ENCODE measurements at places on chromosomes 16 and 17.

DNA sequence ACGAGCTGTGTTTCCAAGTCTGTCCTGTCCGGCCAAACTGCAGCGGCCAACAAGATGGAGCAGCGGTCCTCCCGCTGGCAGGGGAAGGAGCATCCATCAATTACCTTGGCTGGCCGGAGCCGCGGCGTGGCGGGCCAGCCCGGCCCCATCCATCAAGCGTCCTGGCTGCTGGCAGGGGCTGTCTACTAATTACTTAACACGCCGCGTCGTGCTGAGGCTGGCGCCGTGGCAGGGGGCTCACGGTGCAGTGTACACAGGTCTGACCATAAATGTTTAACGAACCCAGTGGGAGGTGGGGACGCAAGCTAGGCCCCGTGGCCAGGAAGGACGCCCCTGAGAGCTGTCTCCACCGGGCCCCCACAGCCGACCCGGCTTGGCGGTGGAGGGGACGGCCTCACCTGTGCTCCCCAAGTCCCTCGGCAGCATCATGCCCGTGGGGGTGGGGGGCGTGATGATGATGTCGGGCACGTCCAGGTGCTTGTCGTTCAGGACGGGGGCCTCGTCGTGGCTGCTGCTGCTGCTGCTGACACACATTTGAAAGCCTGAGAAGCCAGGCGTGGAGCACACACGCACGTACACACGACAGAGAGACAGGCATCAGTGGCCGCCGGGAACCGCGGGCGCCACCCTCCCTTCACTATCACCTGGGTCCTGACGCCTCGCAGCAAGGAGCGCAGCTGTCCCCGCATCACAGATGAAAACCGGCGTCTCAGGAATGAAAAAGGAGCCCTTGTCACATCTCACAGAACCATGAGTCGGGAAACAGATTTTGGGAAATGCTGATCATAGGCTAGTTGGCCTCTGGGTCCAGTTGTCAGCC, 21.2 kb upstream of the GINS2 start:
- DNase-seq = no peak

DNA sequence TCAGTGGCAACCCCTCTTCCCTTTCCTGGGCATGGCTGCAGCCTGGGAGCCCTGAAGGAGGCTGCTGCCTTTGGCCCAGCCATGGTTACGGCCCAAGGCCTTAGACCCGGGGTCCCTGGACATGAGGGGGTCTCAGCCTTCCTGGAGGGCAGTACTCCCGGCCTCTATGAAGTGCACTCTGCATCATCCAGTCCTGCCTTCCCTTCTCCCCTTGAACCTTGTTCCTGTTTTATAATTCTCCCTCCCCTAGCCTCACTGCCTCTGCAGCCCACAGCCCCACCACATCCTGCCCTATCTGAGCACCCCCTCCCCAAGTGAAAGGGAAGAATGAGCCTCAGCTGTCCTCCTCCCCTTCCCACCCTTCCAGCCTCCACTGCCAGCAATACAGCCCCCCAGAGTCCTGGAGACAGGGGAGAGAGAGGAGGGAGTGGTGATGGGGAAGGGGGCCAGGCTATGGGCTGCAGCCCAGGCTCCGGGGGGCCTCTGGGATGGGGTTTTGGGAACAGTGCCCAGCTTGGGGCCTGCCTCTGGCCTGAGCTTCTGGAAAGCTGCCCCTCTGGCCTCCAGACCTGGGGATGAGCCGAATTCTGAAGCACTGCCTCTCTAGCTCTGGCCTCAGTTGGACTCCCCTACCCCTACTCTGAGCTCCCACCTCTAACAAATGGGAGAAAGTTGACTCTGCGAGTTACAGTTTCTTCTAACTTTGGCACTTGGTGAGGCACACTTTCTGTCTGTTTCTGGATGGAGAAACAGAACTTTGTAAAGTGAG, 7.6 kb downstream of the CCR7 start:
- DNase-seq = no peak

DNA sequence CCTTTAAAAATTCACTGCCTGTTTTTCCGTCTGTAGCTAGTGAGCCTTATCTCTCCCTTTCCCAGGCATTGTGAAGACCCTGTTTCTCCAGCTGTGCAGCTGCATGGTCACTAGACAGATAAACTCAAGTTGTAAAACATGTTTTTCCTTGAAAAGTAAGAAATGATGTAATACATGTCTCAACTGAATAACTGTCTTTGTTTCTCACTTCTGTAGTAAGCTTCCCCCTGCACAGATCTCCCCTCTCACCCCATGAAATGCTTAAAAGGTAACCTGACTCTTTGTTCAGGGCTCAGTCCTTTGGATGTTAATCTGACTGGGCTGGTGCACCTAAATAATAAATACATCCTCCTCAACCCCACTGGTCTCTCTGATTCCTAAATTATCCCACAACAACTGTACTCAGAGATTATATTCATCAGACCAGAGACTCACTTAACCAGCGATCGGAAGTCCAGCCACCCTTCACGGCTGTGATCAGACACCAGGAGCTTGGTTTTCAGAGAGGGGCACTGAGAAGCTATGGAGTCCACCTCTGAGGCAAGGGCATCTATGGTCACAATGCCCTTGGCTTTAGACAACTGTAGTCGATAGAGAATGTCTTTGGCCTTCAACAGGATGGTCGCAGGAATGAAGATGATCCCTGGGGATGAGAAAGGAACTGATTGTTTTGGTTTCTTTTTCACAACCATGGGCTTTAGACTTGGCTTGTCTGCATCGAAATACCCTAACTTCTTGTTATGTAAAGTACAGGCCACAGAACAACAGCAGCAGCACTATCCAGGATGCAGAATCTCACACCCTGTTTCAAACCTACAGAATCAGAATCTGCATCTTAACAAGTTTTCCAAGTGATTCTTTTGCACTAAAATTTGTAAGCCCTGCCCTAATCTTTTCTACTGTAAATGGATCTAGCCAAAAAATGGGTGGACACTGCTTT, 15.4 kb downstream of the ACSM1 start:
- no peak for DNase-seq

- no peak for DNase-seq
These were observed 197.1 kb downstream of the HS3ST4 start for GRCh38 chr16:25888868-25889267.

DNA sequence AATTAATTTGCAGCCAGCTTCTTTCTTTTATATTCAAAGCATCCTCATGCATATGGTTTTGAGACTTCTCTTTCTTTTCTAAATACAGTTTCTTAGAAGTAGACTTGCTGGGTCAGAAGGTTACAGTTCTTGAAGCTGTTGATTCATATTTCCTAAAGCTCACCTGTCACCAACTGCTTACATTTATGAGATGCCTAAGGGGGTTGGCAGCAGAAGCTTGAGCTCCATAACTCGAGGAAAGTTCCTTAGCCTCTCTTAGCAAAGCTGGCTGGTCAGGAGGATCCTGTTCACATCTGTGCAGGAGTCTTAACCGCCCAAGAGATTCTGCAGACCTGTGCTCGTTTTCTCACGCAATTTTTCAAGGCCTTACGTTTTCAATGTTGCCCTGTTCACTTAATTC, 218.8 kb downstream of the SNX29 start:
- no peak for DNase-seq

- DNase-seq = no peak
These were observed 1.6 kb downstream of the MYO1D start for GRCh38 chr17:32875230-32875917.

GRCh38 chr16:52271088-52271750, 275.7 kb downstream of the TOX3 start:
- DNase-seq = no peak

GRCh38 chr17:1107777-1108477, 71.9 kb downstream of the ABR start:
- DNase-seq = no peak

DNA sequence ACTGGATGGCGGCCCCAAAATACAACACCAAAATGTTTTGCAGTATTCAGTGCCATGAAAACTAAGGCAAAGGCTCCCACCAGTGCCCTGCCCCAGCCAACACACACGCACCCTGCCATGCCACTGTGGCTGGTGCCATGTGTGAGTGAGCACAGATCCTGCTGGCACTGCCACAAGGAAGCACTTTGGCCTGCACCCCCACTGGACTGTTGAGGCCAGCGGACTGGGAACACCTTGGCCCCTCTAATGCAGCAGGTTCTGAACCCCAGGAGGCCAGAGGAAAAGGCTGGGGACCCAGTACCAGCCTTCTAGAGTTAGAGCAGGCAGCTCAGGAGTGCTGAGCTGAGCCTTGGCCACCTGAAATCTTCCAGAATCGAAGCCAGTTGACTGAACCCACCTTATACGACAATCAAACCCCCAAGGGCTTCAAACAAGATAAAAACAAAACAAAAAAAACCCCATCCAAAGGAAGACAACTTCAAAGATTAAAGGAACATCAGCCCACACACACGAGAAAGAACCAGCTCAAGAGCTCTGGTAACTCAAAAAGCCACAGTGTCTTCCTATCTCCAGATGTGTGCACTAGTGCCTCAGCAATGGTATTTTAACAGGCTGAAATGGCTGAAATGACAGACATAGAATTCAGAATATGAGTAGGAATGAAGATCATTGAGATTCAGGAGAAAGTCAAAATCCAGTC, 21.5 kb downstream of the NLRP1 start:
- no peak for DNase-seq

DNA sequence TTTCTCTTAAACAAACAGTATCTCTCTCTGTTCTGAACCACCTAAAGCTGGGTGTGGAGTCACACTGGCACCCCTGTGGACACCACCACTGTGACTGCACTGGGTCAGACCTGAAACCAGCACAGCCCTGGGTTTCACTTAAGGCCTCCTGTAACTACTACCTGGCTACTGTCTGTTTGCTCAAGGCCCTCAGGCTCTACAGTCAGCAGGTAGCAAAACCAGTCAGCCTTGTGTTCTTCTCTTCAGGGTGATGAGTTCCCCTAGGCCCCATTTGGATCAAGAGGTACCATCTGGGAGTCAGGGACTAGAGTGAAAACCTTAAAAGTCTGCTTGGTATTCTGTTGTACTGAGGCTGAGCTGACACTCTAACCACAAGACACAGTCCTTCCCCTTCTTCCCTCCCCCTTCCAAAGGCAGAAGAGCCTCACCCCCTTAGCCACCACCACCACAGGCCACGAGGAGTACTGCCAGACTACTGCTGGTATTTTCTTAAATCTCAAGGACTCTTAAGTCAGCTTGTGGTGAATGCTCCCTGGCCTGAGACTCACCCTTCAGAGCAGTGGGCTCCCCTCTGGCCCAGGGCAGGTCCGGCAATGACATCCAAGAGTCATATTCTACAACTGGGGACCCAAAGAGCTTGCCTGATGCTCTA, 153.2 kb upstream of the MON1B start:
- no peak for DNase-seq

Measured in NCI-H1436 treated with DMSO at 0.1 percent for 48 hours (cell line).